ENCODE measurements at places on chromosomes 11 and 22. TPM values are rescaled to one million over a fixed set of nuclear protein-coding genes. Genes with fewer than 3 reads are reported as not detected.

DNA sequence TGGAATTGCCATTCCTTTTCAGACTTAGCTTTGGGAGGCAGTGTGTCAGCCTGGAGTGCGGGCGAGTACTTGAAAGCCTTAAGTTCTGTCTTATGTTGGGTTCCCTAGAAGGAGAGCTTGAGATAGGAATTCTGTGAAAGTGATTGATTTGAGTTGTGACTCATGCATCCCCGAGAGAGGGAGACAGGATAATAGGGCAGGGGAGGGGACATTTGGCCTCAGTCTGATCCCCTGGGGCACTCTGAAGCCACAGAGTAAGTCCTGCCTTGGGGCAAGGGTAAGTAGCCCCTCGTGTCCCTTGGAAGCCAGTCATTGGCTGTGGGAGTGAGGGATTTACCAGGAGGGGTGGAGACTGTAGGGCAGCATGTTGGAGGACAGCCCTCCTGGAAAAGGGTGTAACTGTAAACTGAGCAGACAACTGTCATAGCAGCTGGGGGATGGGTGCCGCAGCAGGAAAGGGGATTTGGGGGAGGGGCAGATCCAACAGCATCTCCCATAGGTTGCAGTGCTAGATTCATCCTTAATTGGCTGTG lies 44.0 kb downstream of the KIAA1671 start:
- DNase-seq: no peak

The CCDC81 gene
- total RNA-seq: 0.41 TPM

DNA sequence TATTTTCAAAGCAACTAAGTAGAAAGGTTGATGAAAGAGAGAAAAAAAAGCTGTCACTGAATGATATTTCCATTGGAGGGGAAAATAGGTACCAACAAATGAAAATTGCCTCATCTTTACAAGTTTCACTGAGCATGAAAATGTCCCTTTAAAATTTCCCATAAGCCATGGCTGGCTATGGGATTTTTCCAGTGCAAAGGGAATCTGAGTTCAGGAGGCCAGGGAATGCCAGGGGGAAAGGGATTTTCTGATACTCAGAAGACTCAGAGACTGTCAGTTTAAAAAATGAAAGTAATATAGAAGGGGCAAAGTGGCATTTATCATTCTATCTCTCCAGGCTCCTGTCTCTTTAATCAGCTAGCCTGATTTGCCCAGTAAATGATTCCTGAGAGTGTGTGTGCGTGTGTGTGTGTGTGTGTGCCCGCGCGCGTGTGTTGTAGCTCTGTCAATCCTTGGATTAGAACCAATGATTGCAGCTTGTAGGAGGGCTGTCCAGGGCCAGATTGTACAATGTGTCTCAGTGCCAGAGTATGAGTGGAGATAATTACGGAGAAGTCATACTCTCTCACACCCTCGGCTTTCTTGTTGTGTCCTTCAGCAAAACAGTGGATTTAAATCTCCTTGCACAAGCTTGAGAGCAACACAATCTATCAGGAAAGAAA lies at the start of gene NTM:
Gene NTM, plus strand, starts transcription at position 526 of the 662 bp plus-strand sequence.
- DNase-seq: peak; percentile 77

The RAB36 gene
- 2.1 TPM for total RNA-seq

DNA sequence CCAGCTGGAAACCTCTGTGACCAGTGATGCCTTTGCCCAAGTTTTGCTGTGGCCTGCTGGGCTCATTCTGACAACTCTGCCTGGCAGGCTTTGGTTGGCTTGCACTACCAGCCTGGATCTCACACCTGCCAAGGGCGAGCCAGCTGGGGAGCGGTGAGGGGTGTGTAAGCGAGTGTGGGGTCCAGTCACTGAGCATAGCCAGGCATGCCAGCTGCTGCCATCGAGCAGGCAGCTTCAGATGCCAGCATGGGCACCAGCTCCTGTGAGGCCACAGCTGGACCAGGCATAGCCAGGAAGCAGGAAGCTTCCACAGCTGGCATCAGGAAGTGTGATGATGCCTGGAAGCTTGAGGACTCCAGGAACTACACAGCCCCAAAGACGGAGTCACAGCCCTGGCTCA lies 1674.6 kb downstream of the LRRC4C start:
- DNase-seq: no peak

Measured in sigmoid colon (tissue), 7 donors.